Tibial nerve (tissue), 4 donors: ENCODE measurements at places on chromosomes 12 and 14.

DNA sequence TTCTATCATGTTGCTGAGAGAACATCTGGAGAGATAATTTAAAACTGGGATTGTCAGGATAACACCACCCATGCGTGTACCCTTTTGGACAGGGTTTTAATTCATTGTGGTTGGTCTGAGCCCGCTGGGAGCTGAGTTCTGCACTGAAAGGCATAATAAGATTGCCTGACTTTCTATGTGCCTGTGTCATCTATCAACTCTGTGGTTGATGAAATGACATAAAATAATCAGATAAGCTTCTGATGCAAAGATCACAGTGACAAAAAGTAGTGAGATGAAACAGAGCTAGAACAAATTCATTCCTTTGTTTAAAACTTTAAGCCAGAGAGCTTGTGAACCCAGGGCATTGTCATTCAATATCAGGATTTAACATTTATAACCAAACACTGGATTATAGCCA lies 98.7 kb downstream of the BBS10 start:
- no peak for DNase-seq

- no peak for DNase-seq
Measured at GRCh38 chr14:76832503-76832988, 6.3 kb downstream of the LRRC74A start.

GRCh38 chr14:96349286-96350075 lies 13.7 kb downstream of the ATG2B start:
- no peak for DNase-seq

GRCh38 chr12:98470469-98471082 lies 44.8 kb upstream of the TMPO start:
- DNase-seq: no peak
